CD4-positive, alpha-beta T cell treated with Interleukin-4 for 1 hour (primary cell): ENCODE measurements at places on chromosomes 6 and 20.

- peak; percentile 19 for DNase-seq
Measured at GRCh38 chr6:142380626-142381025, 78.8 kb downstream of the ADGRG6 start.

DNA sequence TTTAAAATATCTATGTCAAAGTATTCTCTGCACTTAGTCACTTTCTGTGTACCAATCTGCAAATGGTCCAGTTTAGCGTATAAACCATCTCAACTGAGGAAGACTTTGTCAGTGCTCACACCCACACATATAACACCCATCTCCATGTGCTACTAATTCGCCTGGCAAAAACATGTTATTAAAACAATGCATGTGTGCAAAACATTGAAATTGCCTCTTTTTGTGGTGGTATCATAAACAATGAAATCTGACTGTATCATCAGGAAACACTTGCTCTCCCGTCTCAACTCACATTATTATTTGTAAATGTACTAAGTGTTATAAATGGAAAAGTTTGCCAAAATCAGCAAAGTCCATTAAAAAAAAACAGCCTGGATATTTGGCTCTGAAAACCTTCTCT lies 105.9 kb upstream of the FOXC1 start:
- DNase-seq = no peak

DNA sequence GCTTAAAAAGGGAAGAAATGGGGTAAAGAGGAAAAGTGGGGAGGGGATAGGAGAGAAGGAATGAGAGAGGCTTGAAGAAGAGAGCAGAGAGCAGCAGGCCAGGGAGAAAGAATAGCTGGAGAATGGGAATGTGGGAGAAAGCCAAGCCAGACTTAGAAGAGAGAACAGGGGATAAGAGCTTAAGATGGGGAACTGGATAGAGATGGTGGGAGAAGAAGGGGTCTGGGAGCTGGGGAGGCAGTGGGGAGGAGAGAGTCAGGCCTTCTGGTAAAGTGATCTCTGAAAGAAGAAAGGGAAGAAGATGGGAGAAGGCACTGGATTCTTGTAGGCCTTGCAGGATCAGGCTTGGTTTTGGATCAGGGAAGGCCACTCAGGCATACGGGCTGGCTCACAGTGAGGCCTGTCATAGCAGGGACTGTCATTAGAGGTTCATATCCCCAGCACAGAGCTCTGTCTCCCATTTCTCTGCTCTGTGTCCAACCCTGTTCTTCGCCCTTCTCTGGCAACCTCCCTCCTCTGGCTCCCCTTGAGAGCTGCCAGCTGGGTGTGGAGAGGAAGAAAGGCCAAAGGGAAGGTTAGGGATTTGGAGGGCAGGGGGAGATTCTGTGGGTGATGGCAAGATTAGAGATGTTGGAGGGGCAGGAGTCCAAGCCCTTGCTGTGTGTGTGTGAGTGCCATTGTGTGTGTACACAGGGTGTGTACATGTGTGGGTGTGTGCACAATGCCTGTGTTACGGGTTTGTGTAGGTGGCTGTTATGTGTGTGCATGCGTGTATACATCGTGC lies 9.3 kb downstream of the SYNGAP1 start:
- DNase-seq = no peak

GRCh38 chr6:112245511-112246203 lies 8.7 kb downstream of the LAMA4 start:
- DNase-seq = no peak

DNA sequence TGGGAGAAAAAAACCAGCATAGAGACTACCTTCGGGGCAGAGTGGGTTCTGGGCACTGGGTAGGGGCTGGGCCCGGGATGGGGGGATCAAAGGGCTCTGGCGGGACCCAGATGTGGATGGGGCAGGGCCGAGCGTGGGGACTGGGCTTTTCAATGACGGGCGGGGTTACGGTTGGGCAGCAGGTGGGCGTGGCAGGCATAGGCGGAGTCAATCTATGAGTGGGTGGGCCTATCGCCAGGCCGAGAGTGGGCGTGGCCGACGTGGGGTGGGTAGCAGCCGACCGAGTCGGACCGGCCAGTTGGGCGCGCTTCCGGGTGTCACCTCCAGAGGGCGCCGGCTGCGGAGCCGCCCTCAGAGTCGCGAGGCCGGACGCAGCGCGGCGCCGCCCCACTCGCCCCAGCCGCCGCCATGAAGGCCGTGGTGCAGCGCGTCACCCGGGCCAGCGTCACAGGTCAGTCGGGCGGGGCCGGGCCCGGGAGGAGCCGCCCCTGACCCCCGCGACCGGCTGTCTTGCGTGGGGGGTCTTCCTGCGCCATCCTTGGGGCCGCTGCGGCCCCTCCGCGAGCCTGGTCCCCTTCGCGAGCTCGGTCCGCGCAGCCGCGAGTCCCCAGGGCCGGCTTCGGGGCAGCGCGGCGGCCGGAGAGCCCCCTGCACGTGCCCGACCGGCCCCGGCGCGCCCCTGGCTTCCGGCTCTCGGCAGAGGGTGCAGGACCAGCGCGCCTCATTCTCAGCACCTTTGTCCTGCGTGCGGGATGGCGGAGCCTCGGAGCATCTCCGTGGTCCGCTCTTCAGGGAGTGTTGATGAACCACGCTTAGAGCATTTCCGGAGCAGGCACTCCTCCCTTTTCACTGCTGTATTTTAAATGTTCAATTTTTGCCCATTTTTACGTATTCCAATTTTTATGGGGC lies at the start of gene DTD1:
Gene DTD1, plus strand, starts transcription at position 390 of the 909 bp plus-strand sequence. Its CDS starts 19 bp downstream, at position 409.
- peak; percentile 86 for DNase-seq

DNA sequence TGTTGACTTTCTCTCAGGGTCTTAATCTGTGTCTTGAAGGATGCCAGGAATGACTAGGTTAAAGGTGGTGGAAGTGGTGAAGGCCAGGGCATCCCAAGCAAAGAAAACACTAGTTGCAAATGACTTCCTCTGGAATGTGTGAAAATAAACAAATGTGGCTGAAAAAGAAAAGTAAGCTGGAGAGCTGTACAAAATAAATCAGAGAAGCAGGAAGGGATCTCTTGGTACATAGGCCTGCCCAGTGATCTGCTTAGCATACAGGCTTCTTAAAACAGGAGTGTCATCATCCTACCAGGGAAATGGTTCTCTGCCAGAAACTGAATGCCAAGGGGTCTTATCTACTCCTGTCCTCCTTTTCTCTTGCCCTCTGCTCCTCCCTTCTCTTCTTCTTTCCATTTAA lies 1616.0 kb downstream of the KHDRBS2 start:
- DNase-seq = no peak

DNA sequence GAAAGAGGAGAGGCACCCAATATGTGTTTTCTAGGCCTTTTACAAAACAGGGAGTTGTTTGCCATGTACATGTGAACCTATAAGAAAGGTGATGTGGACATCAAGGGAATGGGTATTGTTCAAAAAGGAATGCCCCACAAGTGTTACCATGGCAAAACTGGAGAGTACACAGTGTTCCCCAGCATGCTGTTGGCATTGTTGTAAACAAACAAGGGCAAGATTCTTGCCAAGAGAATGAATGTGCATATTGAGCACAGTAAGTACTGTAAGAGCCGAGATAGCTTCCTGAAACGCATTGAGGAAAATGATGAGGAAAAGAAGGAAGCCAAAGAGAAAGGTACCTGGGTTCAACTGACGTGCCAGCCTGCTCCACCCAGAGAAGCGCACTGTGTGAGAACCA lies 13.1 kb downstream of the QRSL1 start:
- no peak for DNase-seq

GRCh38 chr6:109082188-109082577 lies 12.5 kb downstream of the SESN1 start:
- DNase-seq = no peak

- DNase-seq = no peak
Measured at GRCh38 chr6:107787589-107787960, 36.5 kb downstream of the SCML4 start.

GRCh38 chr6:29728173-29728874 lies 5.1 kb downstream of the HLA-F start:
- peak; percentile 32 for DNase-seq

DNA sequence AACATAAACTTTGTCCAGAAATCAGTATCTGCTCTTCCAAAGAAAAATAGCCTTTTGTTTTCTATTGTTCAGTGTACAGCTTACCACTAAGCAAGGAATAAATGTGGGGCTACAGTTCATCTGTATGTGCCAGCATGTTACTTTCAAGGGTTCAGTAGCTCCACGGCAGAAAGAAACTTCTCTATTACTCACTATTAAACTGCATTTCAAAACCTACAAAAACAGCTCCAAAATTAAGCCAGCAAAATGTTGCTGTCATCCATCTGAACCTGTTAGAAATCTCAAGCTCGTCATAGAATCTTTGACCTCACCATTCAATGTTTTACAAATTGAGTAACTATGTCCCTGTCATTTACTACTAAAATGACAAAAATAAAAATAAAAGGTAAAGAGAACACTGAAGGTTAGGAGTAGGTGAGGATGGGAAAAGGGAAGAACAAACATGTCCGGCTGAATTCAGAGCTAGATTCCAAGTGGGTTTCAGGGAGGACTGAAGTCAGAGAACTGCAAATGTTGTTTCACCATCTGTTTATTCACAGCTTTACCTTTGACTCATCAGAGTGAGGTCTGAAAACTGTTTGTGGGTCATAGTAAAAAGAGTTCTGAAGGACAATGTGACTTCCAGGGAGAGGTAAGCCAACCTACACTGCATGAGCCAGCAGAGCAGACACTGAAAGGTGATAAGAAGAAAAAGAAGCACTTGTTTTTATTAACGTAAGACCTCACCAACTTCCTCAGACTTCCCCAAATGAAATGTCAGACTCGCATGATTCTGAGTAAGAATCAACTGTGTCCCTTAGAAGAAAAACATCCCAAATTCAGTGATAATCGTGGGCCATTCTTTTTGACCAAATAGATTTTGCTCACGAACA lies 62.0 kb downstream of the ATXN1 start:
- DNase-seq = peak; percentile 74

DNA sequence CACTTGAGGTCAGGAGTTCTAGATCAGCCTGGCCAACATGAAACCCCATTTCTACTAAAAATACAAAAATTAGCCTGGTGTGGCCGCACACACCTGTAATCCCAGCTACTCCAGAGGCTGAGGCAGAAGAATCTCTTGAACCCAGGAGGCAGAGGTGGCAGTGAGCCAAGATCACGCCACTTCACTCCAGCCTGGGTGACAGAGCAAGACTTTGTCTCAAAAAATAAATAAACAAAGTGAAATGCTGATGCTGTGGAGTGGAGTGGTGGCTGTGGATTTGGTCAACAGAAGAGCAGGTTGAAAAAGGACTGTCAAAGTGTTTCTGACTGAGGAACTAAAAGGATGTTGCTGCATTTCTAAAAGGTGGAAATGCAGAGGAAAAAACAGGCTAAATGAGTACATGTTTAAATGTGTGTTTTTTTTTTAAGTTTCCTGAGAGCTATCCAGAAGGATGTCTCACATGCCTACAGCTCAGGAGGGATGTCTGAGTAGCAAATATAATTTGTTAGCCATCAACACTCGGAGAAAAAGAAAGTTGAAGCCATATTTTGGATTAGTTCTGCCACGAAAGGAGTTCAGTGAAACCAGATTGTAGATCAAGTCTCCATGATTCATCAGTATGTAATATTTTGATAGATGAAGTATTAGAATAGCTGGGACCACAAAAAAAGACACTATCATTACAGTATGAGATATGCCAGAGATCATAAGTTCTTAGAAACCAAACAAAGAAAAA lies 621.1 kb upstream of the ADGRB3 start:
- no peak for DNase-seq

DNA sequence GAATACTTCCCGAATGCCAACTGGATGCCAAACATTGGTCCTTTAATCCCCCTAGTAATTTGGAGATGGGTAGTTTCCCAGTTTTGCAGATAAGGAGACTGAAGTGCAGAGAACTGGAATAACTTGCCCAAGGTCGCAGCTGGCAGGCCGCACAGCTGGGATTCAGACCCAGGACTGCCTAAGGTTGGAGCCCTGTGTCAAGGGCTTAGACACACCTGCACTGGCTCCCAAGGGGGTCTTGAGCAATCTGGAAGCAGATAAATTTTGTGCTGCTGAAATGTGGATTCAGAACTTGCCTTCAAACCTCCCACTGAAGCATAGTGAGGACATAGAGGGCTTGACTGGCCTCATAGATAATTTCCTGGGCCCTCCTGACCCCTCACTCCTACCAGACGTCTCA lies 30.5 kb downstream of the FOXP4 start:
- DNase-seq = no peak
